ENCODE measurements at places on chromosomes 16 and 17. TPM values are rescaled to one million over a fixed set of nuclear protein-coding genes. Genes with fewer than 3 reads are reported as not detected.

QPRT gene
- 7.4 TPM for total RNA-seq

CALB2 gene
- not detected for total RNA-seq

GRCh38 chr17:49468811-49469385 is 26.2 kb upstream of the NGFR start:
- DNase-seq, result no peak

GRCh38 chr17:78448356-78448993 is 70.0 kb downstream of the PGS1 start:
- no peak for DNase-seq

DNA sequence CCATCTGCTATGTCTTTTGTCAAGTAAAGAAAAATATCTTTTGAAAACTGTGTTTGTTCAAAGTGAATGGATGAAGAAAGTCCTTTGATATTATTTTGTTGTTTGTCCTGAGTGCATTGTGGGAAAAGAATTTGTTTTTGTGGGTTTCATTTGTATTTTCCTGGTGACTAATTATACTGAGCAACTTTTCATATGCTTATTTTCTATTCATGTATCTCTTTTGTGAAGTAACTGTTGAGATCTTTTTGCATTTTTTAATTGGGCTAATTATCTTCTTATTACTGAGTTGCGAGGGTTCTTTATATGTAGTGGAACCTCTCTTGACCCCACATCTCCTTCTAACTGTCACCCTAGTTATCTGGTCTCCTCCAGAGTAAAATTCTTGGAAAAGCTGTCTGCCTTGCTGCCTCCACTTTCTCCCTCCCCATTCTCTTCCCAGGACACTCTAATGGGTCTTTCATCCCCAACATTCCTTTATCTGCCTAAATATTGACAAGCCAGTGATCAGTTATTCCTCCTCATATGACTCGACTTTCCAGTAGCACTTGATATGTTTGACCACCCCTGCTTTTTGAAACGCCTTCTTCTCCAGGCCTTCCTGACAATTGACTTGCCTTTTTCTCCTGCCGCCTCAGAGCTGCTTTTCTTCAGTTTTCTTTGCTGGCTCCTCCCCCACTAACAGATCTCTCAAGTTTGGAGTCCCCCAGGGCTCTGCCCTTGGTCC is 117.6 kb upstream of the HAS3 start:
- DNase-seq, result no peak

GRCh38 chr17:48915459-48916282 is 7.5 kb downstream of the UBE2Z start:
- no peak for DNase-seq
